ENCODE measurements at places on chromosomes 3 and 15.

- no peak for DNase-seq
These were observed 46.6 kb upstream of the CD47 start for GRCh38 chr3:108137460-108137814.

DNA sequence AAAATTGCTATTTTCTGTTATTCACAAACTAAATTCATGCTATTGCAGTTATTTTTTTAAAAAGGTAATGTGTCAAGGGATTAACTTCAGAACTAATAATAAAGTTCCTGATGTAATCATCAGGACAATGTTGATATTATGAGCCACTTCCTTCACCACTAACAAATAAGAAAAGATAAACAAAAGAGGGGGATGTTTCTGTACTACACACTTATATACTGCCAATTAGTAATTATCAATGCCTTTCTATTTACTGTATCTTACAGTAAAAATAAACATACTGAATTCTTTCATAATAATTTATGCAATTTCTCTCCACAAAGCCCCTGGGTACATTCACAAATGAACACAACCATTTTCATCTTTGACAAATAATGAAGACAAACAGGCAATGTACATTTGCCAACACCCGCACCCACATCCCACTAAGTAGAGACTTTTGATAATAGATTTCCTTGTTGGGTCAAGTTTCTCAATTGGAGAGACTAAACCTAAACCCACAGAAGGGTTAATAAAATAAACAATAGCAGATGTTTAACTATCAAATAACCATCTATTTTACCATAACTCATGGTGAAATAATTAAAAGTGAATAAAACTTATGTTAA is 3.7 kb downstream of the CBLB start:
- no peak for DNase-seq

- DNase-seq = peak; percentile 77
These were observed 377.1 kb upstream of the PROK2 start for GRCh38 chr3:72161881-72162595.

DNA sequence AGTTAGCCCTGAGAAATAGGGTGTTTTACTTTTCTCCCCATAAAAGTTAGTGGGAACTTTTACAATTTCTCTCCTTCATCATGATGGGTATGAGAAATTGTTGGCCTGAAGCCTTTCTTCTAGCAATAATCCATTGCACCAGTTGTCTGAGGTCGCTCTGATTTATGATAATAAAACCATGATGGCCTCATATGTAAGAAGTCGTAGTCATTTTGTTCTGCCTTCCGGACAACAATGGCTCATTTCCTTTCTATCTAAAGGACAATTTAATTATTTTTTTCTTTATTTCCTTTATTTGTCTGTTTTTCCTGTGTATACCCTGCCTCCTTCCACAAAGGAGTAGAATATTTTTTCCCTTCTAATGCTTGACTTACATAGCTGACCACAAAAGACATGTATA is 31.6 kb upstream of the GNB4 start:
- DNase-seq = no peak

DNA sequence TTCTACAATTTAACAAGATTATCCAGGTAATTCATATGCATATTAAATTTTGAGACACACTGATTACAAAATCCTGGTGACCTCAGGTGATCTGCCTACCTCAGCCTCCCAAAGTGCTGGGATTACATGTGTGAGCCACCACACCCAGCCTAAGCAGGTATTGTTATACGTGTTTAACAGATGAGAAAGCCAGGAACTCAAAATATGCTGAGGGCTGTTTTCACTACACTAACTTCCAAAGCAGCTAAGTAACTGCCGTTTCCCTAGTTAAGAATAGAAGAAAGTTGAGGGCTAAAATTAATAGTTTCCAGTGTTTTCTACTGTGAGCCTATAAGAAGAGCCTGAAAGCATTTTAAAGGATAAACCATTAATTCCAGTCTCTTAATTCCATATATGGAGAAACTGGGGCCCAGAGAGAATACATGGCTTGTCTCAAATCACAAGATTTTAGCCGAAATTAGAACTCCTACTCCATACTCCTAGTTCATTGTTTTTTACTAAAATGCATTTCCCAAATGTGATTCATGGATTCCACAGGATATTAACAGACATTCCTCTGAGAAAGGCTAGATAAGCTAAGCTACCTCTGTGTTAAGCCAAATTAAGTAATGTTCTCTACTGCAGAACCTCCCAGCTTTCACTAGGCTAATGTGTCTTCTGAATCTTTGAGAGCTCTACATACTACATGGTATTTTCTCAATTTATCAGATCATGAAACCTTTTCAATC is 17.0 kb upstream of the AVEN start:
- peak; percentile 96 for DNase-seq

DNA sequence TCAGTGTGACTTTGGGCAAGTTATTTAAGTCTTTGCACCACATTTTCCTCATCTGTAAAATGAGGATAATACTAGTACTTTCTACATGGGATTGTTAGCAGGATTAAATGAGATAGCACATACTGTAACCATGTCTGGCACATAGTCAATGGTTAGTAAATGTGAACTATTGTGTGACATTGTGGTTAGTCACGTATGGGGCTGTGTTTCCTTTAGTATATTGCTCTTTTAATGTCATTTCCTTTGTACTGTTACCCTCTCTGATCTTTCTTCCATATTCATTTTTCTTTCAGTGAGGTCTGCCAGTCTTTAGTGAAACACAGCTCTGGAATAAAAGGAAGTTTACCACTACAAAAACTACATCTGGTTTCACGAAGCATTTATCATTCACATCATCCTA is 21.4 kb downstream of the OPA1 start:
- DNase-seq = no peak

GRCh38 chr3:71332813-71333212 is 250.7 kb downstream of the FOXP1 start:
- no peak for DNase-seq

- DNase-seq = no peak
These were observed 10.1 kb downstream of the HACL1 start for GRCh38 chr3:15591242-15591641.

- peak; percentile 4 for DNase-seq
These were observed 122.2 kb downstream of the EEFSEC start for GRCh38 chr3:128275316-128276145.

DNA sequence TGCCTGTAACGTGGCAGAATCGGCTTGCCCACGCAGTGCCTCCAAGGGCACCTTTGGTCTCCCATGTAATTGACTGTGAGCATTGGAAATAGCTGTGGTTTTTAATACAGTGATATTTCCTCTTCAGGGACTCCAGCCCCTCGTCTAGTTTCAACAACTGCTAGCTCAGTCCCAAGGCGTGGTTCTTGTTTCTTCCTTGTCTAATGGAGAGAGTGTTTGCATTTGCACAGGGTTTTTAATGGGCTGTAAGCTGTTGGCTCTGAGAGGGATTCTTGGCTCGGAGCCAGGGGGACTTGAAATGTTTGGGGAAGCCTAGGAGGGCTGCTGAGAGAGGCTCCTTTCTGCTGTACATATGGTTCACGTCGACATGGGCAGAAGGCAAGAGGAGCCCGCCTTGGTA is 86.2 kb downstream of the THSD4 start:
- DNase-seq = no peak

DNA sequence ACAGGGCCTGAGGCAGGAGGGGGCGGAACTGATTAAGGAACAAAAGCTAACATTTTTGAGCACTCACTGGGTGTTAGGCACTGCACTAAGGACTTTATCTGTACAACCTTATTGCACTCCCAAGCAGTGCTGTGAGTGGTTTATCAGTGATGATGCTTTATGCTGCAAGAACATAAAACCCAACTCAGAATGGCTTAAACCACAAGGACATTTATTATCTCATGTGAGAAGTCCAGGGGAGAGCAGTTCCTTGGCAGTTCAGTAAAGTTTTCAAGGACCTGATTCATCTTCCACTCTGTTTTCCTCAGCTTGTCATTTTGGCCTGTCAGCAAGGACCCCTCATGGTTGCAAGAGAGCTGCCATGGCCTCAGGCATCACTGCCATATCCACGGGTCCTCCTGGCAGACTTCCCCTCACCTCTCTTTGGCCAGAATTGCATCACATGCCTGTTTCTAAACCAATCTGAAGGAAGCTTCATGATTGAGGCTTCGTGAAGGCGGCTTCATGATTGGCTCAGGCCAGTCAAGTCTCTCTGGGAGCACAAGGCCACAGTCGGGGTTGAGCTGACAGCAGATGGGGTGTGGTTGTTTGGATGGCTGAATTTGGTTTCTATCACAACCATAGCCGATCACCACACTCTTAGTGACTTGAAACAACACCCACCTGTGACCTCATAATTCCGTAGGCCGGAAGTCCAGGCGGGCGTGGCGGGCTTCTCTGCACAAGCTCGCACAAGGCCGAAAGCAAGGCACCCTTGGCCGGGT is 15.8 kb downstream of the EFCC1 start:
- peak; percentile 80 for DNase-seq

DNA sequence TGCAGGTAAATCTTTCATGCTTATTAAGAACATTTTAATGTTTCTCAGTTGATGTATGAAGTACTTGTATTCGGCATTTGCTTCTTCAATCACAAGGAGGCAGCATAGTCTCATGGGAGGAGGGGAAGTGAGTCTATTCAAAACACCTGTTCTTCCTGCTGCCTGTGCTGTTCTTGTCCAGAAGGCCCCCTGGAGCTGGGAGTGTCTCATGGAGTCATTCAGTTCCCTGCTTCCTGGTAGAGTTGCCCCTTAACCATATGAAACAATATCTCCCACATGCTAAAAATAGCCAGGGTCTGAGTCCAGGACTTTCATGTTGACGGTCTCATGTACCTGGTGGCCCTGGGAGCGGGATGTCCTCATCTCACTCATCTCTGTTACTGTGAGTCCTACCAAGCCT is 15.5 kb upstream of the PPP1R2 start:
- peak; percentile 31 for DNase-seq

DNA sequence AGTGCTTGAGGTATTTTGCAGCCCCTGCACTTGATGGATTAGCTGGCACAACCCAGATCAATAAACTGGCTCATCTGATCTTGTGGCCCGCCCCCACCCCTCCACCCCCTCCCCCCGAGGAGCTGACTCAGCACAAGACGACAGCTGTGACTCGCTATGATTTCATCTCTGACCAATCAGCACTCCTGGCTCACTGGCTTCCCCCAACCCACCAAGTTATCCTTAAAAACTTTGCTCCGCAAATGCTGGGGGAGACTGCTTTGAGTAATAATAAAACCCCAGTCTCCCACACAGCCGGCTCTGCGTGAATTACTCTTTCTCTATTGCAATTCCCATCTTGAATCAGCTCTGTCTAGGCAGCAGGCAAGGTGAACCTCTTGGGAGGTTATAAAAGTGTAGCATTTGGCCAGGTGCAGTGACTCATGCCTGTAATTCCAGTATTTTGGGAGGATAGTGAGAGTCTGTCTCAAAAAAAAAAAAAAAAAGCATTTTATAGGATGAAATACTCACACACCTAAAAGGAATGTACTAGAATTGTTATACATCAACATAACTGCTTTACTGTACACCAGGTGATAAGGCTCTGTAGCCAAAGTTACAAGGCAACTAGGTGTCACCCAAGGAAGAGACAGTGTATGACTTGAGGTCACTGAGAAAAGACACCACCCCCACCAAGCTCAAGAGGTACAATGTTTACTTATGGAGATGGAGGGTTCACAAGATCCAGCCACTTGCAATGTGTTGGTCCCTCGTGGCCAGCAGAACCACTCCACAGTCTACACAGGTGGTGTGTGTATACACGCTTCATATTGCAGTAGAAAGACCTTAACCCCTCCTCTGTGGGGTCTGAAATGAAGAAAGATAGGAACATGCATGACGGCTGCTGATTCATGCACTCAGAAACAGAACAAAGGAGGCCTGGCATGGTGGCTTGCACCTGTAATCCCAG is 8.6 kb downstream of the ZNF445 start:
- DNase-seq = peak; percentile 78

- peak; percentile 15 for DNase-seq
These were observed 40.3 kb upstream of the TSC22D2 start for GRCh38 chr3:150367757-150368156.

- DNase-seq = peak; percentile 42
These were observed 10.8 kb downstream of the PDHB start for GRCh38 chr3:58422756-58423325.

GRCh38 chr3:274927-275326 is 78.4 kb downstream of the CHL1 start:
- DNase-seq = no peak

Data from amniotic epithelial cell (primary cell).